Thymus (tissue), 14 donors: ENCODE measurements at places on chromosomes 13 and 19. TPM values are rescaled to one million over a fixed set of nuclear protein-coding genes. Genes with fewer than 3 reads are reported as not detected.

DNA sequence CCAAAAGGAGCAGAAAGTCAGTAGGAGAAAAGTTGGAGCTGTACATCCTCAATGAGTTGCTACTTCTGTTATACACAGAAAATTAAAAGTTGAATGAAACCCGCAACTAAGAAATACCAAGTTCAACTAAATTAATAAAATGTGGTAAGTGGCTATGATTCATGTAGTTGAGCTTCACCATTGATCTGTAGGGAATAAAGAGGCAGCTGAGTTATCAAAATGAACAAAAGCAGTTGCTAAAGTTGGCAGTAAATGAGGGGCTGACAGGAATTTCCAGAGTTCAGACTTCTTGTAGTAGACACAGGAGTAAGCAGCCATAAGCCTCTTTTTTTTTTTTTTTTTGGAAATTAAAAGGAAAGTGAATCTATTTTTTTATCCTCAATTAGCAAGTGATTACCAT lies 234.6 kb downstream of the POSTN start:
- no peak overlapping the region for H3K27ac ChIP-seq
- H3K27me3 ChIP-seq: no peaks in the 10 kb centered on the region
- no peak for DNase-seq
- no peaks in the 10 kb centered on the region for H3K4me1 ChIP-seq
- no peak overlapping the region for H3K4me3 ChIP-seq

DNA sequence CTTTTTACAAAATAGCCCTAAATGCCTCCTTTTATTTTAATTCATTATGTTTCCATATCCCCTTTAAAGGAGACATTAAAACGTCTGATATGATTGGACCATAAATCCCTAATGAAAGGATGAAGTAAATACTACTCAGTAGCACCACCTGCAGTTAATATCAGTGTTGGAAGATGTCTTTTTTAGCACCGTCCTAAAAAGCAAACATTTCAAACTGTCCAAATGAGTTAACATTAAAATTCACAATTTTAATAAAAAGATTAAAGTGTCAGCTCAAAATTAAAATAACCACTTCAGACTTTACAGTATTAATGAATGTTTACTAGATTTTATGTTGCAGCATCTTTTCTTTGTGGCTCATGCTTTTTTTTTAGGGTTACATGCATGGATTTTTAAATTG lies 12.3 kb downstream of the ZNF507 start:
- no peaks in the 10 kb centered on the region for H3K4me1 ChIP-seq
- DNase-seq: no peak
- no peak overlapping the region for H3K27ac ChIP-seq
- peaks cover 74% of the 10 kb centered on the region for H3K36me3 ChIP-seq
- H3K4me3 ChIP-seq: no peak overlapping the region

- DNase-seq: no peak
- H3K27me3 ChIP-seq: peaks cover 2% of the 10 kb centered on the region
- peaks cover 4% of the 10 kb centered on the region for H3K4me1 ChIP-seq
- no peak overlapping the region for H3K27ac ChIP-seq
Observed at GRCh38 chr19:55467236-55468053, 2.9 kb upstream of the C19orf85 start.

The DLL3 gene
- polyA plus RNA-seq: 0.14 TPM

DNA sequence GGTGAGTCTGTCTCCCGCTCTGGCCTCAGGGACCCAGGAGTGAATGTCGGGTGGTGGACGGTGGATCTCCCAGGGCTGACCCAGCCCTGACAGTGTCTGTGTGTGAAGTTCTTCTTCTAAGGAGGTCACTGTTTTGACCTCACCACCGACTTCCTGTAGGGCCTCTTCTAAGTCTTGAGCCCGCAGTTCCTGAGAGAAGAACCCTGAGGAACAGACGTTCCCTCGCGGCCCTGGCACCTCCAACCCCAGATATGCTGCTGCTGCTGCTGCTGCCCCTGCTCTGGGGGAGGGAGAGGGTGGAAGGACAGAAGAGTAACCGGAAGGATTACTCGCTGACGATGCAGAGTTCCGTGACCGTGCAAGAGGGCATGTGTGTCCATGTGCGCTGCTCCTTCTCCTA lies at the start of gene SIGLEC7:
Gene SIGLEC7, plus strand, starts transcription at position 183 of the 400 bp plus-strand sequence. Its CDS starts 69 bp downstream, at position 252.
- no peaks in the 10 kb centered on the region for H3K27me3 ChIP-seq
- no peak for DNase-seq
- H3K36me3 ChIP-seq: no peaks in the 10 kb centered on the region
- H3K27ac ChIP-seq: peak within 1 kb of the TSS; percentile 47
- no peaks in the 10 kb centered on the region for H3K4me1 ChIP-seq

The TUBB4A gene
- polyA plus RNA-seq: 1.1 TPM

DNA sequence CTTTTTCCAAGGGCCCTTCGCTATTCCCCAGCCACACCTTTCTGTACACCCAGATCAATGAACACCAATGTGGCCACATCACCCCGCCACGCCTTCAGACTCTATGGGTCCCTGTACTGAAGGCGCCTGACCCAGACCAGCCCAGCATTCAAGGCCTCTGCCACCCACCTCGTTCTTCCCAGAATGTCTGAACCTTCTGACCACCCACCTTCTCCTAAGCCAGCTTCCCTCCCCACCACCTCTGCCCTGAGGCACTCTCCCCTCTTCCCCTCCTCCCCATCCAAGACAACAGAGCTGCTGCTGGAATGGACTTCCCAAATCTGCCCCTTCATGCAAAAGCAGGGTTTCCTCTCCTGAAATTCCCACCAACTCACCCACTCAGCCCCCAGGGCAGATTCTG lies 3.3 kb upstream of the CEACAM20 start:
- H3K36me3 ChIP-seq: no peaks in the 10 kb centered on the region
- no peaks in the 10 kb centered on the region for H3K4me1 ChIP-seq
- H3K27me3 ChIP-seq: no peaks in the 10 kb centered on the region
- H3K4me3 ChIP-seq: no peak overlapping the region
- no peak for DNase-seq
- H3K27ac ChIP-seq: no peak overlapping the region

- peaks cover 3% of the 10 kb centered on the region for H3K4me1 ChIP-seq
- peak overlapping the region; percentile 93 for H3K4me3 ChIP-seq
- no peak for DNase-seq
- H3K27me3 ChIP-seq: no peaks in the 10 kb centered on the region
Observed at GRCh38 chr19:9139609-9140158, 513 bp upstream of the ZNF317 start.

DNA sequence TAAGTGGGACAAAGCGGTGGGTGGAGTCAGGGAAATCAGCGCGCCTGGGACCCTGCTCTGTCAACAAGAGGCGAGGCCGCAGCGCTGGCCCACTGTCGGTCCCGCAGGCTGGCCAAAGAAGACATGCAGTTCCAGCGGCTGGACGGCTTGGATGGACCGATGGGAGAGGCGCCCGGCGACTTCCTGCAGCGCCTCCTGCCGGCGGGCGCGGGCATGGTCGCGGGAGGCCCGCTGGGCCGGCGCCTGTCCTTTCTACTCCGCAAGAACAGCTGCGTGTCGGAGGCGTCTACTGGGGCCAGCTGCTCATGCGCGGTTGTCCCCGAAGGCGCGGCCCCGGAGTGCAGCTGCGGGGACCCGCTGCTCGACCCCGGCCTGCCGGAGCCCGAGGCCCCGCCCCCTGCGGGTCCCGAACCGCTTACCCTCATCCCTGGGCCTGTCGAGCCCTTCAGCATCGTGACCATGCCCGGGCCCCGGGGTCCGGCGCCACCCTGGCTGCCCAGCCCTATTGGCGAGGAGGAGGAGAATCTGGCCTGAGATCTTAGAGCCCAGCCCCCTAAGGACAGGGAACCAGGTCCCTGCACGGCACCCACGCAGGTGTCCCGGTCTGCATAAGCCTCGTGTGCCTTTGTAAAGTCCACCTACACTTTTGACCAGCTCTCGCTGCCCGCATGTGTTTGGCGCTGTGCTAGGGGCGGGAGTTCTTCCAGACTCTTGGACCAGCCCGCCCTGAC lies 6.1 kb downstream of the BEST2 start:
- peaks cover 35% of the 10 kb centered on the region for H3K27me3 ChIP-seq
- peaks cover 6% of the 10 kb centered on the region for H3K4me1 ChIP-seq
- H3K27ac ChIP-seq: no peak overlapping the region
- H3K4me3 ChIP-seq: no peak overlapping the region

The CGB3 gene
- 0.37 TPM for polyA plus RNA-seq

DNA sequence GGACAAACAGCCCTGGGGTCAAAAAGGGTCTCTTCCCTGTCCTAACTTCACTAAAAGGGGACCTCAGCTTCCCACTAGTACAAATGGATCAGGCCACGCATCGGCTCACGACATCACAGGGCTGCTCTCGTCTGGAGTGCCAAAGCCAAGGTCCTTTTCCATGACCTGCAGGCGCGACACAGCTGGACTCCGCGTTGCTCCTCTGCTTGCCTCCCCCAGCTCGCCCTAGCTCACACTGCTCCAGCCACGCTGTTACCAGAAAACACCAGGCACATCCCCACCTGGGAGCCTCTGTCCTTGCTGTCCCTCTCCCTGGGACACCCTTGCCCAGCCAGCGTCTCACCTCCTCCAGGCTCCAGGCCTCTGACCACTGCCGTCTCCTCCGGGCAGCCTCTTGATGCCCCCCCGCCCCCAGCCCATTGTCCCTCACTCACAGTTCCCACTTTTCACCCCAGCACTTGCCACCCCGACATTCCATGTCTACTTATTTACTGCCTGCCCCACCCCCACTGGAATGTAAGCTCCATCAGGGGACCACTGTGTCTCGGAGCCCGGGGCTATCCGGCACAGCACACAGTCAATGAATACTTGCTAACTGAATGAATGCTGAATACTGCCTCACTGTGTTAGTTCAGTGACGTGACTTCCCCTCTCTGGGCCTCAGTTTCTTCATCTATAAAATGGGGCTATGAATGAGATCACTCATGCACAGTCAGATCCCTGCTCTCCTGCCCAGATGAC lies 20.7 kb downstream of the AKT2 start:
- peaks cover 42% of the 10 kb centered on the region for H3K36me3 ChIP-seq
- H3K27ac ChIP-seq: no peak overlapping the region
- no peak overlapping the region for H3K4me3 ChIP-seq
- H3K4me1 ChIP-seq: no peaks in the 10 kb centered on the region
- DNase-seq: no peak

GRCh38 chr13:34681405-34681955 lies 260.6 kb upstream of the NBEA start:
- H3K27ac ChIP-seq: no peak overlapping the region
- no peak overlapping the region for H3K4me3 ChIP-seq
- DNase-seq: no peak
- no peaks in the 10 kb centered on the region for H3K36me3 ChIP-seq
- no peaks in the 10 kb centered on the region for H3K27me3 ChIP-seq

The SLC35E1 gene
- 31.3 TPM for polyA plus RNA-seq

- H3K4me3 ChIP-seq: no peak overlapping the region
- H3K36me3 ChIP-seq: no peaks in the 10 kb centered on the region
- peaks cover 15% of the 10 kb centered on the region for H3K27me3 ChIP-seq
- DNase-seq: no peak
- no peak overlapping the region for H3K27ac ChIP-seq
- H3K4me1 ChIP-seq: peaks cover 4% of the 10 kb centered on the region
Observed at GRCh38 chr13:43792076-43792881, 5.5 kb upstream of the ENOX1 start.

DNA sequence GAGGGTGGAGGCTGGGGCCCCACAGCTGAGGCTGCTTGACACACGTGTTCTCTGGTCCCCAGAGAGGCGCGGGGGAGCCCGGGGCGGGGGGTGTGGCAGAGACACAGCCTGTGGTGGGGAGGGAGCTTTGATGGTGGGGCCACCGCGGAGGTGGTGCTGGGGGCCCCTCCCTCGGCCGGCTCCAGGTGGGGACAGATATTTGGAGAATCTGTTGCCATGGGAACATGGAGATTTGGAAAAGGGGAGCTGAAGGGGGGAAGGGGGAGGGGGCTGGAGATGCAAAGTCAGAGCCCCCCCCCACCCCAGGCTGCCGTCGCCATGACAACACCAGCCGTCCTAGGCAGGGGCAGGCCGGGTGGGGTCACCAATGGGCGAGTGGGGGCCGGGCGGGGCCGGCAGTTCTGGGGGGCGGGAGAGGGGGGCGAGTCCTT lies 1.2 kb downstream of the PRKCG start:
- H3K27ac ChIP-seq: no peak overlapping the region
- no peak for DNase-seq
- peak overlapping the region; percentile 55 for H3K4me3 ChIP-seq

GRCh38 chr13:50250401-50250800 lies 235.2 kb downstream of the KCNRG start:
- H3K4me1 ChIP-seq: peaks cover 18% of the 10 kb centered on the region
- H3K4me3 ChIP-seq: no peak overlapping the region
- no peak for DNase-seq
- no peaks in the 10 kb centered on the region for H3K27me3 ChIP-seq

DNA sequence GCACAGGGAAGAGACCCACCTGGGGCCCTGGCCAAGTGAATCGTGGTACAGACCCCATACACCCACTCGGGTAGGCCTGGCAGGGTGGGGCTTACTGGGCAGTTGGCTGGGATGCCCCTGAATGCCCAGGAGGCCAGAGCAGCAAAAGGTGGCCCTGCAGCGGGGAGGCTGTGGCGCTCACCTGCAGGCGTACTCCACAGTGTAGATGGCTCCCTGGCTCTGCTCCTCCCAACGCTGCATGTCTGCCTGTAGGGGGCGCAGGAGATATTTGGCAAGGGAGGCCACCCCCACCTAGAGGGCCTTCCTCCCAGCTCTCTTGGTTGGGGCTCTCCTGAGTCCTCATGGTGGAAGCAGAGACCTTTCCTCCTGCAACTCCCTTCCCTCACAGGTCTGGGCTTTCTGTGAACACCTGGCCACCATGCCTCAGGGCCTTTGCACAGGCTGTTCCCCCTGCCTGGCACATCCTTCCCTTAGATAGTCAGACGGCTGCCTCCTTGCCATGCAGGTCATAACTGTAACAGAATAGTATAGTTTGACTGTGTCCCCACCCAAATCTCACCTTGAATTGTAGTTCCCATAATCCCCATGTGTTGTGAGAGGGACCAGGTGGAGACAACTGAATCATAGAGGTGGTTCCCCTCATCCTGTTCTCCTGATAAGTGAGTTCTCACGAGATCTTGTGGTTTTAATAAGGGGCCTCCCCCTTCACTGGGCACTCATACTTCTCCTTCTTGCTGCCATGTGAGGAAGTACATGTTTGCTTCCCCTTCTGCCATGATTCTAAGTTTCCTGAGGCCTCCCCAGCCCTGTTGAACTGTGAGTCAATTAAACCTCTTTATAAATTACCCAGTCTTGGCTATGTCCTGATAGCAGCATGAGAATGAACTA lies 5.9 kb downstream of the BORCS8 start:
- no peak overlapping the region for H3K4me3 ChIP-seq
- H3K36me3 ChIP-seq: peaks cover 20% of the 10 kb centered on the region
- peaks cover 6% of the 10 kb centered on the region for H3K4me1 ChIP-seq
- peak; percentile 6 for DNase-seq
- H3K27ac ChIP-seq: no peak overlapping the region
- no peaks in the 10 kb centered on the region for H3K27me3 ChIP-seq

GRCh38 chr13:20363603-20364002 lies 131.5 kb upstream of the GJB6 start:
- DNase-seq: no peak
- H3K4me1 ChIP-seq: no peaks in the 10 kb centered on the region
- H3K27me3 ChIP-seq: no peaks in the 10 kb centered on the region
- no peak overlapping the region for H3K4me3 ChIP-seq
- no peak overlapping the region for H3K27ac ChIP-seq
